ENCODE measurements at places on chromosomes 11 and 22.

GRCh38 chr11:1281974-1282365, 27.5 kb downstream of the TOLLIP start:
- peak; percentile 27 for DNase-seq

DNA sequence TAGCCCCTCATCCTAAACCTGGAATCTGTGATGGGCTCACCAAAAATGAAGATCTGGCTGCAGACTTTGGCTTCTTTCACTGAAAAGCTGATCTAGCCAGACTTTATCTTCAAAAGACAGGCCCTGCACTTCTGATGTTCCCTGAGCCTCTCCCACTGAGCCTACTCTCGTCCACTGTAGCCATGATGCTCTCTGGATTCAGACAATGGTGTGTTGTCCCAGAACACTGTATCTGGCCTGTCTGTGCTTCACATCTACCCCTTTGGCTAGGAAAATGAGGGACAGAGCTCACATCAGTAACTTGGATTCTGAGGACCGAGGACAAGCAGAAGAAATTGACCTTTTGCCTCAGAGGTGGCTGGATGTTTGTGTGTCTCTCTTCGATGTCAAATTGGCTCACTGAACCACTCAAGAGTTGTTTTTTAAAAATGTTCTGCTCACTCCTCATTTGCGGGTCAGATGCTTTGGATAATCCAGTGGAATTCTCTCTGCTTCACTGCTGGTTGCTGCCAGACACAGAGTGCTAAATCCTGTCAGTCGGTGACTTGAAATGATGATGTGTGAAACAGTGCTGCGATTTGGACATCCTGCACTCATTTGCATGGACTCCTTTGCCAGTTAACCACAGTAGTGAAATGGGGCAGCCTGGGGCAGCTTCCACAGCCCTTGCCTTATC, 67.5 kb downstream of the ARFGAP2 start:
- DNase-seq, result no peak

GRCh38 chr22:25630447-25630846, 66.0 kb downstream of the GRK3 start:
- peak; percentile 17 for DNase-seq

GRCh38 chr22:21867528-21868266, at the start of gene MAPK1:
Gene MAPK1 (minus strand): TSS chr22:21867645. CDS start chr22:21867440, 205 bp downstream.
- DNase-seq, result peak; percentile 88

GRCh38 chr11:128697645-128698174, 3.8 kb downstream of the FLI1 start:
- no peak for DNase-seq

DNA sequence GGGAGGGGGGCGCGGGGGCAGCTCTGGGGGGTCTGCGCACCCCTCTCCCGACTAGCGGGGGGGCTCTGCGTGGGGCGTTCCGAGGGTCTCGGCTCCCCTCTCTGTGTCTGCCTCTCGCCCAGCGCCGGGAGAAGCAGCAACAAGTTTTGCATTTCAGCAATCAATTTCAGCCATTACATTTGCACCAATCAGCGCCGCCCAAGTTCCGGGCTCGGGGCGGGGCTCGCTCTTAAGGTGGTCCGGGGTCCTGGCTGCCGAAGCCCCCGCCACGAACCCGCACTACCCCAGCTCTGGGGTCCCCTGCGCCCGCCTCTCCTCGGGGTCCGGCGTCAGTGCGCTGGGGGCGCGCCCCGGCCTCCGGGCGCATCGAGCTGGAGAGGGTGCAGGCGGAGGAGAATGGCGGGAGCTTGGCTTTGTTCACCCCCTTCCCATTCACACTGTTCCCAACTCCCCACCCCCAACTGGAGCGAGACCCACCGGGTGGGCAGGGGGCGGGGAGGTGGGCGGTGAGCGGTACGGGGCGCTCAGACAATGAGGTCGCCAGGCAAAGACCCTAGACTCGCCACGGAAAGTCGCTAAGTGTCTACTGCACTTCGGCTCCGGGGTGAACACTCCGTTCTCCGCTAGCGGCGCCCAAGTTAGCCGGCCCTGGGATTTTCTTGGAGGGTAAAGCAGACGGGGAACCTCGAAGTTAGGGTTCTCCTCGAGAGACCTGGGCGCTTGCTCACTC, at the start of gene MN1:
MN1 (minus strand) TSS at position 141 of the 730 bp plus-strand sequence. CDS start 1,213 bp downstream, outside the sequence.
- peak; percentile 63 for DNase-seq

- no peak for DNase-seq
Observed at GRCh38 chr22:19783586-19784383, 23.2 kb downstream of the TBX1 start.

DNA sequence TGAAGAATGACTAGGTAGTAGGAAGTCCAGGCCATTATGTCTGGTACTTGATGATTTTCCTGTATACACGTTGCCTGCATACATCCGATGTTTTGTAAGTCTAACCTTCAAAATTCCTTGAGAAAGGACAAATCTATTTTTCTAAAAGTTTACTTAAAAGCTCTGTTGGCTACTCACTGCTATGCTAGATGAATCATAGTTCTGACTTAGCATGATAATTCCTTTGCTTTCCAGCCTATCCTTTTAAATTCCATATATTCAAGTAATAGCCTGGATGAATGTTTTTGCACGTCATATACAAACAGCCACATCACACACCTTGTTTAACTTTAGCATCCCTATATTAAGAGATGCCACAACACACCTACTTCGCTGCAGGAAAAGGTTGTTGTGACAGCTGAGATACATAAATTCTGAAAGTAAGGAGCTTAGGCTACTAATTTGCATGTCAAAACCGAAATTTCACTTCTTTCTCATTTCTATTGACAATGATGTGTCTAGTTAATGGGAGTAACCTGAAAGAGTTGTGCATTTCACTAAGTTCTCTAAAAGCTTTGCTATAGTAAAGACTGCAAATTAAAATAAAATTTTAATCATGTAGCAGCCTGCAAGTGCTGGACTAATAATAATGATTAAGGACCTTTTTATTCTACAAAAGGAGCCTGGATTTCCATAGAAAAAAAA, 1116.4 kb downstream of the JRKL start:
- peak; percentile 11 for DNase-seq

- no peak for DNase-seq
Observed at GRCh38 chr22:25540908-25541660, 23.4 kb upstream of the GRK3 start.

GRCh38 chr11:36300650-36301049, 4.6 kb downstream of the PRR5L start:
- no peak for DNase-seq

GRCh38 chr11:6321356-6321755, 1.1 kb upstream of the CAVIN3 start:
- DNase-seq, result no peak

GRCh38 chr11:125153837-125154236, 10.7 kb upstream of the PKNOX2 start:
- no peak for DNase-seq

GRCh38 chr11:86255896-86256295, 11.3 kb downstream of the EED start:
- no peak for DNase-seq

GRCh38 chr11:86108191-86108590, 39.3 kb upstream of the PICALM start:
- no peak for DNase-seq

Data from fibroblast of skin of back (primary cell).